ENCODE measurements at places on chromosomes 2 and 18.

DNA sequence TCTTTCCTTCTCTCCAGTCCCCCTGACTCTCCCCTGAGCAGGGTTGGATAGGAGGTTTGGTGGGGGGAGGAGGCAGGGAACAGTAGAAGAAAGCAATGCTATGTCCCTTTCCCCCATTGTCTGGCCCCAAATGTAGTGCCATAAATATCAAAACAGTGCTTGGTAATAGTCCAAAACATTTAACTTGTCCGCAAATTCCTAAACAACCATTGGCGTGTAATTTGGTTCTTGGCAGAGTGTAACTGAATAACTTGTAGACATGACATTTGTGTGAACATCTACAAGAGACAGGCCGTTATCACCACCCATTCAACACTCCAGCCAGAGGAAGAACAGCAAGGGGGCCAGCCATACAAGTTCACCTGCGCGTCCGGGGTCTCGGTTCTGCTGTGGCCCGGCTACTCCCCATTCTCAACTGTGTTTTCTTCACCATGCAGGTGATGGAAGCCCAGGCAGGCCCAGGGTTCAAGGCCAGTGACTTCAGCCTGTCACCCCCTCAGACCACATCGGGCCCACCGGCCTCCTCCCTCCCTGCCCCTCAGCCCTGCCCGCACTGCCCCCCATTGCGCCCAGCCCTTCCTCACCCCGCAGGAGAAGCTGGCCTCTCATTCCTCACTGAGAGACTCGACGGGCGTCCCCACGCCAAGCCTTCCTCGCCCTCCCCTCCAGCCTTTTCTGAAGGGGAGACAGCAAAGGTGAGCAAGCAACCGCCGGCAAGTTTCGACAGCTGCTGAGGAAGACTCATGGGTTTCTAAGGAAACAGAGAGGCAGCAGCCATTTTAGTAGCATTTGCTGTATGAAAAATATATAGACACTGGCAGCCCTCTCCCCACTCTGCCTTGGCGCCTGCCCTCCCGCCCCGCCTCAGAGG is 699 bp upstream of the RAPGEF4 start:
- DNase-seq: no peak

GRCh38 chr2:46098621-46099062 is 198.6 kb upstream of the EPAS1 start:
- no peak for DNase-seq

GRCh38 chr2:233436691-233437438 is 82.6 kb downstream of the DGKD start:
- DNase-seq: no peak

DNA sequence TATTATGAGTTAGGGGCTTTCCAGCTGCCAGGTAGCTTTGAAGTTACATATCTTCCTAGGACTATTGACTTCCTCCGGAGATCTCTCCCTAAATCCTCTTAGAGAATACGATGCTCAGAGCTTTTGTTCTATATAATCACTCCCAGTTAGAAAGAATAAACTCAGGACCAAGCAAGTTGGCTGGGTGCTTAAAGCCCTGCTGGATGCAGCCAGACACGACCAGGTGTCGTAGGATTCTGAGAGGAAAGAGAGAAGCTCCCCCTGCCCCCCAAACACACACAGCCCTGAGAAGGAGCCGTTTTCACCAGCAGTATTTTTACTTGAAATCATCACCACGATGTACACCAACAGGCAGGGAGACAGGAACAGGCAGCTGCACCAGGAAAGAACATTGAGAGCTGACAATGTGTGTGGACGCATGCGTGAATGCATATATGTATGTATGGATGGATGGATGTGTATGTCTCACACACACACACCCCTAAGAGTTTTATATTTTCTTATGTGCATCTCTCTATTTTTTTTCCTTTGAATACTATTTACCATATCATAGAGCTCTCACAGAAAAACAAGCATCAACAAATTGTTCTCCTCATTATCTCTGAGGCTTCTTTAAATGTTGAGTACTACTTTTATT is 382.6 kb downstream of the EPHA4 start:
- DNase-seq: no peak

DNA sequence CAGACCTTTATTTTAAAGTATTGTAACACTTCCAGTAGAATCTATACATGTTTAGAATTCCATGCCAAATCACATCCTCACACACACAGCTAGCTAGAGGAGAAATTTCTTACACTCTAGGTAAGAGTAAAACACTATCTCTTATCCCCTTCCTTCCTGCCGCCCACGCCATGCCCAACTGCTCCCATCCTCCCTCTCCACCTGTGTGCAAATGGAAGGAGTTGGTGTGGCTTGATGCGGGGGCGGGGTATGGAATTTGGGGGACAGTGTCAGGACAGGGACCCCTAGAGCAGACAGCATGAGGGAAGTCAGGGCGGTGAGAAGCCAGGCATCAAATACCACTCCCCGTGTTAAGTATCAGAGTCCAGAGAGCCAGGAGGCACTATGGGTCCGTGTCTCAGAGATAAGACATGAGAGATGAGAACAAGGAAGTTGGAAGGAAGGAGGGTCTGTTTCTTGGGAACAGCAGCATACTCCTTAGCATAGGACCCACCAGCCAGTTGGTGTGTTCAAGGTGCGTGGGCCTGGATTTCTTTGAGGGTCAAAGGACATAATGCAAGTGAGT is 48.6 kb upstream of the NOSTRIN start:
- DNase-seq: no peak

DNA sequence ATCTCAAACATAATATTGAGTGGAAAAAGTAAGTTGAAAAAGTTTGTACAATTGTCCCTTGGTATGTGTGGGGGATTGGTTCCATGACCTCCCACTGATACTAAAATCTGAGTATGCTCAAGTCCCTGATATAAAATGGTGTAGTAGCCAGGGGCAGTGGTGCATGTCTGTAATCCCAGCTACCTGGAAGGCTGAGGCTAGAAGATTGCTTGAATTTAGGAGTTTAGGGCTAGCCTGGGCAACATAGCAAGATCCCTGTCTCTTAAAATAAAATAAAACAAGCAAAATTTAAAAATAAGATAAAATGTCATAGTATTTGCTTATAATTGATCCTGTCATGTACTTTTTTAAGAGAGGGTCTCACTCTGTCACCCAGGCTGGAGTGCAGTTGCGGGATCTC is 122.0 kb downstream of the PTRHD1 start:
- DNase-seq: no peak

DNA sequence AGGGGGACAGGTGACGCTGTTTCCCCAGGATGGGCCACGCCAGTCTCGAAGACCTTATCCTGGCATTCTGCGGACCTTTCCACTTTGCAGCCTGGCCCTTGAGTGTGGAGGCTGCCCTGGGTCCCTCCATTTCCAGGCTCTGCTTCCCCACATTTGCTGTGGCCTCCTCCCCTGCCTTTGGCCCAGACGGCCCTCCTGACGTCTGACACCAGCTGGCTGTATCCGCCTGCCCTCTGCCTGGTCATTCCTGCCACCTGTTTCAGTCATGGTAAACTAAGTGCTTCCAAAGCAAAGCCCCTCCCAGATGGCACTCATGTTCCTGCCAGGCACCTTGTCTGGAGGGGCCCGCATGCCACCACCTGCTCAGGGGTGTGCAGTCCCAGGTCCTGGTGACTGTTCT is 95.1 kb downstream of the ASB1 start:
- DNase-seq: peak; percentile 56

DNA sequence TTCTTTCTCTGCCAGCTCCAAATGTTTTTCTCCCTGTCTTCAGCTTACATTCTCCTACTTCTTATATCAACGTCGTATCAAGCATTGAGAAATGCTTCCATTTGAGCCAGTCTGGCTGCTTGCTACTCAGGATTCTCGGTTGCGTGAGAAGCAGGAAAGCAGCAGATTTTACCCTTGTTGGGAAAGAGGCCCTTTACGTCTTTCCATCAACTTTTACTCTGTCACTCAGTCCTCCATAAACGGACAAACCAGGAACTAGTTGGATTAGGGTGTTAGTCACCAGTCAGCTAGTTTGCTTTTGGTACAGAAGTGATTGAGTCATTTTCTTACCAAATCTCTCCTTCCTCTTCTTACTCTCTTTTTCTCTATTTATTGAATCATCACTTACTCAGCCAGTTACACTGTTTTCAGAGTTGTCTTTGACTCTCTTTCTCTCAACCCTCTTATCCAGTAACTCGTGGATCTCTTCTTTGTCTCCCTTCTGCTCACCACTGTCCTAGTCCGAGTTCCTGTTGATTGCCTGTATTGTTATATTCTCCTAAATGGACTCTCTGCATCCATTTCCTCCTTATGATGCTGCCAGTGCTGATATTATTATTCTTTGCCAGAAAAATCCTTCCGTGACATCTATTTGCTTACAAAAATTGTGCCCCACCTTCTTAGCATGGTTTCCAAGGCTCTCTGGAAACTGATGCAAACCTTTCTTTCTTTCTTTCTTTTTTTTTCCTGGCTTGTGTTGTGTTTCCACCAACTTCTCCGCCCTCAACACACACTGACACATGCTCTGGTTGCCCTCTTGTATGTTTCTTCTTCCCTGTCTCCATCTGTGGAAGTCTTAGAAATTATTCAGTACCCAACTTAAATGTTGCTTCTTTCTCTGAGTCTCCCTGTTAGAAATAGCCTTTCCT is 61.5 kb downstream of the VRK2 start:
- no peak for DNase-seq

DNA sequence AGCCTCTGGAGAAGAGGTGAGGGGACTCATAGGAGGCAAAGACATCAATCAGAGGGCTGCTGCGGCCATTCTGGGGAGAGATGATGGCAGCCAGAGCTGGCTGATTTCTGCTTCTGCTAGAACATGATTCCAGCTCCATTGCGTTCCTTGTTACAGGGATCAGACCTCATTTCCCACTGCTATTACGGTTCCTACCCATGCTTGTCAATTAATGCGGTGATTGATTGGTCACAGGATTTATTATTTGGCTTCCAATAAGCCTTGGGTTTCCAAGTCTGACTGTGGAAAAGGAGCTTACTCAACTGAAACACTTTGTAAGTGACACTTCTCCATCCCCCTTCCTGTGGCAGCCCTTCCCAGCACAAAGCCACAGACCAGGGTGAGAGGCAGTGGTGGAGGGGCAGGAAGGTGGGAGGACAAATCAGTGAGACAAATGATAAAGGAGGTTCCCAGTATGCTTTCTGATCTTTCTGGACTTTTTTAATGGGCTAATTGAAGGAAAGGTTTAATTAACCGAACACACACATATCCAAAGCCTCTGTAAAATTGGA is 26.8 kb upstream of the CTLA4 start:
- no peak for DNase-seq

DNA sequence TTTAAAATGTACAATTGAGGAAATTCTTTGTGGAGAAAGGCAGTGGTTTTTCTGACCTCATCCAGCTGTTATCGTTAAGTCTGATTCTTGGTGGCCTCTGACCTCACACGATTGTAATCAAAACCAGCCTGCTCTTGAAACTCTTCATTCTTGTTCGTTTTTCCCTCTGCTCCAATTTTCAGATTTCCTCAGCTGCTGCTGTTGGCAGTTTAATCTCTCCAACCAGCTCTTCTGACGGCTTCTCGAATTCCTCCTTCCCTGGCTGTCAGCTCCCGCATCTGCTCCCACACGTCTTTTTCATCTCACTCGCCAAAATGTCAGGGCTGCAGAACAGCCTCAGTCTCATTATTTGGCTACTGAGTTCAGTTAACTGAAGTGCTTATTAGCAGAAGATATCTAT is 136.1 kb downstream of the DCDC2C start:
- no peak for DNase-seq

- DNase-seq: no peak
Observed at GRCh38 chr2:223260681-223261080, 208.7 kb downstream of the KCNE4 start.

DNA sequence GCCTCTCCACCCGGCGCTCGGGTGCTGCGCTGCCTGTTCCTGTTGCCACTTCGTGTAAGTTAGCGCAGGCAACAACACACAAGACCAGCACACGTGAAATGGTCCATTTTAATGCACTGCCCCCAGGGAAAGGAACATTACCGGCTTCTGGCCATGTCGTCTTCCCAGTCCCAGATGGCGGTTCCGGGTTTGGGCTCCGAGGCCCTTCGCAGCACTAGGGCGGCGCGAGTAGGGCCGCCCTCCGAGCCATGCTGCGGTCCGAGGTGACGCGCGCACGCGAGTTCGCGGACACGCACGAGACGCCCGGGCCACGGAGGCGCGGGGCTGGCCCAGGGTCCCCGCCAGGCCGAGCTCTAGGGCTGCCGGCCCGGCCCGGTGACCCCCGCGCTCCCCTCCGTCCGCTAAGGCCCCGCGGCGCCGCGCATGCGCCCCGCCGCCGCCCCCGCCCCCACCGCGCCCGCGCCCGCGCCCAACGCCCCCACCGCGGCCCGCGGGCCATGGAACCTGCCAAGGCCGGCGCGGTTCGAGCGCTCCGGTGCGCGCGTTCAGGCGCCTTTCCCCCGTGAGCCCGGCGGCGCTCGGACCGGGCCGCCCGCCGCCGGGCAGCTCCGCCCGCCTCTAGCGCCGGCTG is 367 bp upstream of the ZNF236 start:
- no peak for DNase-seq

DNA sequence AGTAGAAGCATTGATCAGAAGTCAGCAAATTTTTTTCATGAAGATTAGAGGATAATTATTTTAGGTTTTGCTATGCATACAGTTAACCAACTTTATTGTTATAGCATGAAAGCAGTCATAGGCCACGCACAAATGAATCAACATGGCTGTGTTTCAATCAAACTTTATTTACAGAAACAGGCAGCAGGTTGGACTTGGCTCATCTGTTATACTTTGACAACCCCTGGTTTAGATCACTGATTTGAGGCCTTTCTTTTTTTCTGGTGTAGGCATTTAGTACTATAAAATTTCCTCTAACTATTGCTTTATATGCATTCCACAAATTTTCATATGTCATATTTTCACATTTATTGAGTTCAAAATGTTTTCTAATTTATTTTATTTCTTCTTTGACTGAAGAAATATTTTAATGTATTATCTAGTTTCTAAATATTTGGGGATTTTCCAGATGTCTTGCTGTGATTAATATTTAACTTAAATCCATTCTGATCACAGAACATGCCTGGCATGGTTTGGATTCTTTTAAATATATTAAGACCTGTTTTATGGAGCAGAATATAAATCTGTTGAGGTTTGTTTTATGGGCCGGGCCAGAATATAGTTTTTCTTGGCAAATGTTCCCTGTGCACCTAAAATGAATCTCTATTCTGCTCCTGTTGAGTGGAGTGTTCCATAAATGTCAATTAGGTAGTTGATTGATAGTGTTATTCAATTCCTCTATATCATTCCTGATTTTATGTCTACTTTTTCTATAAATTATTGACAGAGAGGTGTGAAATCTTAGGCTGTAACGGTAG is 116.3 kb upstream of the KLHL29 start:
- no peak for DNase-seq

GRCh38 chr18:55265130-55265675 is 305.9 kb upstream of the CCDC68 start:
- DNase-seq: no peak

All from SHP77 treated with DMSO at 0.1 percent for 48 hours (cell line).